ENCODE measurements at places on chromosomes 5 and 9. TPM values are rescaled to one million over a fixed set of nuclear protein-coding genes. Genes with fewer than 3 reads are reported as not detected.

The ARAP3 gene
- 5.5 TPM for total RNA-seq

- DNase-seq = no peak
Measured at GRCh38 chr5:143057580-143057999, 287.4 kb downstream of the ARHGAP26 start.

The PSAT1 gene
- total RNA-seq = 82.0 TPM

GRCh38 chr9:127049044-127049443 is 73.4 kb downstream of the ANGPTL2 start:
- DNase-seq = peak; percentile 97

DNA sequence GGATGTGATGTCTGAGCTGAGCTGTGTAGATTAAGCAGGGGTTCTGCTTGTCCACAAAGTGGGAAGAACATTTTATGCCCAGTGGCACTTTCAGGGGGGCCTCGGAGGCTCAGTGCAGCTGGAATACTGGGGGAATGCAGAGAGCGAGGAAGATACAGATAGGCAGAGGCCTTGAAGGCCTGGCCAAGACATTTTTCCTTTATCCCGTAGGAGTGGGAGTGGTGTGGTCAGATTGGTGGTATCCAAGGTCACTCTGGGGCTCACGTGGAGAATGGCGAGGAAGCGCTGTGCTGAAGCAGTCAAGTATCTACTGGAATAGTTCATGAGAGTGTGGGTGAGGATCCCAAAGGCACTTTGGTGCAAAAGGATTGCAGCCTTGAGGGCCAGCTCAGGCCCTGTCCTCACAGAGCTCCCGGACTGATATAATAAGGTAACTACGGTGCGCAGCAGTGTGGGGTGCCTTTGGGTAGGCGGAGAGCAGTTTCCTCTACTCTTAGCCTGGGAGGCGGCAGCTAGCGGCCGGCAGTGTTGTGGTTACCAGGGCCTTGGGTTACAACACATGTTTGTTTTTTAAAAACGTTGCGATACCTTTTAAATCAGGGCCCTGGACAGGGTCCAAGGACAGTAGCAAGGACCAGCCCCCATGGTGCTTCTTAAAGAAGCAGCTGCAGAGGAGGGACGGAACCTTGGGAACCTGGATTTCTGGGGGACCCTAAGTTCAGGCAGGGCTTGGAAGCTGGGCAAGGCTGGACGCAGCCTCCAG is 10.8 kb upstream of the CCDC69 start:
- DNase-seq = peak; percentile 47
